Pons (tissue), 1 donor: ENCODE measurements at places on chromosomes 1 and 21.

- no peak for DNase-seq
Observed at GRCh38 chr1:186531561-186532165, 70.7 kb upstream of the PDC start.

DNA sequence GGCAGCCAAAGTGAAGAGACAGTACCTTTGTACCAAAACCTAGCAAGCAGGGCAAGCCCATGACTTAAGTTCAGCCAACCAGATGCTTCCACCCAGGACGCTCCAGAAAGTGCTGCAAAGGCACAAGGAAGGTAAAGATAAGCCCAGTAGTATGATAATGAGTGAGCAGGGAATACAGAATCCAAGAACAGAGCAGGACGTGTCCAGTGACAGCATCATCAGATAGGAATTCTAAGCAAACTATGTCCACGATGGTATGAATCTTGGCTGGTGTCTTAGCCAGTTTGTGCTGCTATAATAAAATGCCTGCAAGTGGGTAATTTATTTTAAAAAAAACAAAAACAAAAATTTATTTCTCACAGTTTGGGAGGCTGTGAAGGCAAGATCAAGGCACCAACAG lies 13.6 kb downstream of the GJA4 start:
- no peak for DNase-seq

DNA sequence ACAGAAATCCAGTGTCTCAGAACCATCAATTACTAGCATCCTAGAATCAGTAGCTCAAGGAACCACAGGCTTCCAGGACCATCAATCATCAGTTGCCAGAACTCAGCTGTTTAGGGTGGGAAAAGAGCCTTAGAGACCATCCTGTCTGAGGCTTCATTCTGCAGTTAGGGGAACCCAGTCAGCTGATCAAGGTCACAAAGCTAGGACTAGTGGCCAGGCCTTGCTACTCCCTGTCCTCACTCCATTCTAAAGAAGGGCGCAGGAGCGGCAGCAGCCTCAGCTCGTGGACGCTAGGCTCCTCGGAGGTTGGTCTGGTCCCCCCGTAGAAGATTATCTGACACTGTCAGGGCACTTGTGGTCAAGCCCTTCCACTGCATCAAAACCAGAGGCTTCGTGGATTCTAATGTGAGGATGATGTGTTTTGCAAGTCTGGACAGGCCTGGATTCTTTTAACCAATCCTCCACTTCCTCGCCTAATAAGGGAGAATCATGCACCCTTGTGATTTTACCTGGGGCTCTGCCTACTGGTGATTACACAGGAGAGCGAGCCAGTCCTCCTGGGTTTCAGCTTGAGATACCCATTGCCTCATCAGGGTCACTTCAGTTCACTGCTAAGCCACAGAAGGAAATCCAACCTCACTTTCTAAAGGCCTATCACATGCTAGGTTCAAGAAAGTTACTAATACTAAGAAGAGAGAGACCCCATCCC lies 41.7 kb upstream of the IFFO2 start:
- no peak for DNase-seq

DNA sequence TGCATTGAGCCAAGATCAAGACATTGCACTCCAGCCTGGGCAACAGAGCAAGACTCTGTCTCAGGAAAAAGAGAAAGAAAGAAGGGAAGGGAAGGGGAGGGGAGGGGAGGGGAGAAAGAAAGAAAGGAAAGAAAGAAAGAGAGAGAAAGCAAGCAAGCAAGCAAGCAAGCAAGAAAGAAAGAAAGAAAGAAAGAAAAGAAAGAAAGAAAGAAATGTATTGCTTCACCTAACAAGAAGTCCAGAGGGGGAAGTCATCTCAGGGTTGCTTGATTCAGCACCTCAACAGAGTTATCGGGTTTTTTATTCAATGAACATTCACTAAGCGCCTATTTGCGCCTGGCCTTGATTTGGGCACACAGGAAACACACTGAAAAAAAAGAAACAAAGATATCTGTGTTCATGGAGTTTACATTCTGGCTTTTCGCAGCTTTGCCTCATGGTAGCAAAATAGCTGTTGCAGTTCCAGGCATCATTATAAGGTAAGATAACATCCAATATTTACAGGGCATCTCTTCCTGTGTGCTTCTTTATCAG lies 8.2 kb upstream of the RCSD1 start:
- no peak for DNase-seq

DNA sequence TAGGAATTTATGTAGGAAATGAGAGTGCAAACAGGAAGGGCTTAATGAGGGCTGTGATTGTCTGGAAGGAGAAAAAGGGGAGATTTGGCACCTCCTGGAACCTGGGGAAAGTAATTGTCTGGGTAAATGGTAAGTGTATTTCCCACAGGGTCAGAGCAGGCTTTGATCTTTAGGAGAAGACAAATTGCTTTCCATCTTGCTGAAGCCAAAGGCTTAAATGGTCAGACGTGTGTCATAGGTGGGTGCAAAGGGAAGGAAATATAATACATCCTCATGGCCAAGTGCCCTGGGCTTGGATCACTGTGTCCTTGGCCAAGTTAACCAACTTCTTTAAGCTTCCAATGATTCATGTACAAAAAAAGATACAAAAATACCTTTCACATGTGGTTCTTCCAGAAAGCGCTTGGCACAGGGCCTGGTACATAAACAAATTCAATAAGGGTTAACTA lies 1.3 kb upstream of the DUSP23 start:
- DNase-seq: no peak

DNA sequence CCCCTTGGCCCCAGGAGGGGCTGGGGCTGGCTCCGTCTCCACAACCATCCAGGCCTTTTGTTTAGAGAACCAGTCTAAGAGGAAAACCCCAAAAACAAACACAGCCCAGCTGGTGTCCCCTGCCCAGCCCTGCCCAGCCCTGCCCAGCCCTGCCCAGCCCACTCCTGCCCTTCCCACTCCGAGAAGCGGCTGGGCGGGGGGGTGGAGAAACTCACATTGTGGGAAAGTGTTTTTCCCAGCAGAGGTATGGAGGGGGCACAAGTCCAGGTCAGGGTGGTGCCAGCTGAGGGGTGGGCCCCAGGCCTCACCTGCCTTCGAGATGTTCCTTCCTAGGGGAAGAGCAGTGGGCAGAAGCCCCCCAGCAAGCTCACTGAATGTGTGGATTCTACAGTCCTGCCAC lies 10.0 kb upstream of the FAM131C start:
- DNase-seq: no peak

- no peak for DNase-seq
Observed at GRCh38 chr1:97190326-97190725, 468.7 kb downstream of the PTBP2 start.
